ENCODE measurements at places on chromosomes 3 and 15.

DNA sequence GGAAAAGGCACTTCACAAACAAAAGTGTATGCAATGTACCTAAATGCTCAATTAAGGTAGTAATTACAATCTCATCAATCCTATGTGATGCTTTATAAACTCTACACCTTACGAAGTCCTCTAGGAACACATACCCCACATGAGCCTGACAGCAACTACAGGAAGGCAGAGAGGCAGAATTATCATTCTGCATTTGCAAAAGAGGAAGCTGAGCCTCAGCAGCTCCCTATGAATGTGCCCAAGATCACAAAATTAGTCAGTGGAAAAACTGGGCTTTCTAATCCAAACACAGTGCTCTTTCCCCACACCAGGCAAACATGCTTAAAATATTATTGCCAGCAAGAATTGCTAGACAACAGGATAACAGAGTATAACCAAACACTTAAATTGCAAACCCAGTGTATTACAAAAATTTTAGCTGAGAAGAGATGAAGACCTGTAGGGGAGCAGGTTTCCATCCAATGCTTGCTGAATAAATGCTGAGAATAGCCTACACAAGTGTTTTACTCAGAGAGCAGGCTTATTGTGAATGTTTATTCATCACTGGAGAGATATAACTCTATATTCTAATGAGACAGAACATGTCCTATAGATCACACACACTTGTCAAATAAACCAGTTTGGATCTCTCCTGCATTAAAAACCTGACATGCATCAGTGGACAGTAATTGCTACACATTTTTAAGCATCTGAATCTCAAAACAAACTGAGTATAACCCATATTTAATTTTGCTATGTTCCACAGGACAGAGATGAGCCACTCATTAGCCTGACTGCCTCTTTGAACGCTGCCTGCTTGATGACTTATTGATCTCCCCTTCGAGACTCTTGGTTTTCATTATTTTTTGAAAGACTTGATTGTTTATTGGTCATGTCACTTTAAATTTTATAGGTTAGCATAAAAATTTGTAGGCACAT, 62.2 kb downstream of the PLCH1 start:
- no peak for DNase-seq

DNA sequence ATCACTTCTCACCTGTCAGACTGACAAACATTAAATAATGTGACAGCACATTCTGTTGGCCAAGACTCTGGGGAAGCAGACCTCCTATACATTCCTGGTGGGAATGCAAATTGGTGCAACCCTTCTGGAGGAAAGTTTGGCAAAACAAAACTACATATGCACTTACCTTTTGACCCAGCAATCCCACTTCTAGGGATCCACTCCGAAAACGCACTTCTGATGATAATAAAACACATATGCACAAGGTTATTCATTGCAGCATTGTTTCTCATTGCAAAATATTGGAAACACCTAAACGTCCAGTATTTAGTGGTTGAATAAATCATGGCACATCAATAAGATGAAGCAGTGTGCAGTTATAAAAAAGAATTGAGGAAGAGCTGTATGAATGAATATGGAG, 145.5 kb upstream of the ABHD17C start:
- no peak for DNase-seq

DNA sequence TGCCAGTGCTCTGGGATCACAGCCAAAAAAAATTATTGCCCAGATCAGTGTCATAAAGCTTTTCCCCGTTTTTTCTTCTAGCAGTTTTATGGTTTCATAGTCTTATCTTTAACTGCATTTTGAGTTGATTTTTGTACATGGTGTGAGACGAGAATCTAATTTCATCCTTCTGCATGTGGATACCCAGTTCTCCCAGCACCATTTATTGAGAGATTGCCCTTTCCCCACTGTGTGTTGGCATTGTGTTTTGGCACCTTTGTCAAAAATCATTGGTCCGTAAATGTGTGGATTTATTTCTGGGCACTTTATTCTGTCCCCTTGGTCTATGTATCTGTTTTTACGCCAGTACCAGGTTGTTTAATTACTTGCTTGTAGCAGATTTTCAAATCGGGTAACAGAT, 122.8 kb downstream of the TAFA4 start:
- DNase-seq = no peak

DNA sequence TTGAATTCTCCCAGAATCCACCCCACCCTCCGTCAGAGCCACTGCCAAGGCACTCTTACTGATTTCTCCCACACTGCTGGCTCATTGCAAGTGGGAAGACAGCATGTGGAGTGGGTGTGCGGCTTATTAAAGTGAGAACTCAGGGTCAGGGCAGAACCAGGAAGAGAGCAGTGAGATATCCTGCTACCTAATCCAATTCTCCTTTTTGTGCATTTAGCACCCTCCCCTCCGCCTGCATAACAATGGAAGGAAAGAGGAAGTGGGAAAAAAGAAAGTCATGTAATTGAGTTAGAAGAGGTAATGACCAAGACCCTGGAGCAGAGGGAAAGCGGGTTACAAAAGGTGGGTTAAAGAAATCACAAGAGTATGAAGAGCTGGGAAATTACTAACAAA, 27.8 kb upstream of the PIK3CB start:
- peak; percentile 54 for DNase-seq

DNA sequence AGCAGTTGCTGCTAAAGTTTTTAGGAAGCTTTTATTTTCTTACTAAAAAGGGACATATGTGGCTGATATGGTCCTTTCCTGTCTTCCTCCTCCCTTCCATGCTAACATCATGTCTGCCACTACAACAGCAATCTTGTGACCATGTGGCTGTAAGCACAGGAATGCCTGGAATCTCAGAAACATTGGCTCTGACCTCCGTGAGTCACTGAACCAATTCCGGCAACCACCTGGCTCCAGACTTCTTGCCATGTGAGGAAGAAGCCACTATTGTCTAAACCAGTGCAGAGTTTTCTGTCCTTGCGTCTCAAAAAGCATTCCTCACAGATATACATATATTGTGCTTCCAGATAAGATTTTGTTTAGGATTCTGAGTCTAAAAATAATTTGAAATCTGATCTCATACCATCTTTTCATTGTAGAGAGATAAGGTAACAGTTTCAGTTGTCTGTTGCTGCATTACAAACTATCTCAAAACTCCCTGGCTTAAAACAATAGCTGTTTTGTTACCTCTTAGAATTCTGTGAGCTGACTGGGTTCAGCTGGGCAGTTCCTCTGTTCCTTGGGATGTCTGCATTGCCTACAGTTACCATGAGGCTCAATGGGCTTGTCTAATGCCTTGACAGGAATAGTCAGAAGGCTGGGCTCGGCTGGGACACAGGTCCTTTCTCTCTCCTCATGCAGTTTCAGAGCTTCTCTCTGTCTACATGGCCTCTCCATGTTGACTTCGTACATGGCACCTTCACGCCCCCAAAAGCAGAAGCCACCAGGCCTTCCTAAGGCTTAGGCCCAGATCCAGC, 77.3 kb upstream of the MAGI1 start:
- no peak for DNase-seq

GRCh38 chr15:74549816-74550215, 8.8 kb downstream of the ARID3B start:
- DNase-seq = no peak

DNA sequence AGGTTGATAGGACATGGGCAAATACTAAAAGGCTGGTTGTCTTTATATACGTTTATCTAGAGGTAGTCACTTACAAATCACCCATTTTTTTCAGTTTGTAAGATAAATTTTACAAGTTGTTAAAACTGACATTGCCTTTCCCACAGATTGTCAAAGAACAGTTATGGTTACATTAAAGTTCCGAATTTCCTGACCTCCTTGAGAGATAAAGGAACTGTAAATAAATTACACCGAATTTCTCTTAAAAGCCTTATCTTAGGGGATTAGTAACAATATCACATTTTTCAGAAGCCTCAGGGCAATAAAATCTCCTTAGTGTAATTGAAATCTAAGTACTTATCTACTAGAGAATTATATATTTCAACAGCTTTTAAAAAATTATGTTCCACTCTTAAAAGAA, 49.5 kb downstream of the ZPLD1 start:
- no peak for DNase-seq

DNA sequence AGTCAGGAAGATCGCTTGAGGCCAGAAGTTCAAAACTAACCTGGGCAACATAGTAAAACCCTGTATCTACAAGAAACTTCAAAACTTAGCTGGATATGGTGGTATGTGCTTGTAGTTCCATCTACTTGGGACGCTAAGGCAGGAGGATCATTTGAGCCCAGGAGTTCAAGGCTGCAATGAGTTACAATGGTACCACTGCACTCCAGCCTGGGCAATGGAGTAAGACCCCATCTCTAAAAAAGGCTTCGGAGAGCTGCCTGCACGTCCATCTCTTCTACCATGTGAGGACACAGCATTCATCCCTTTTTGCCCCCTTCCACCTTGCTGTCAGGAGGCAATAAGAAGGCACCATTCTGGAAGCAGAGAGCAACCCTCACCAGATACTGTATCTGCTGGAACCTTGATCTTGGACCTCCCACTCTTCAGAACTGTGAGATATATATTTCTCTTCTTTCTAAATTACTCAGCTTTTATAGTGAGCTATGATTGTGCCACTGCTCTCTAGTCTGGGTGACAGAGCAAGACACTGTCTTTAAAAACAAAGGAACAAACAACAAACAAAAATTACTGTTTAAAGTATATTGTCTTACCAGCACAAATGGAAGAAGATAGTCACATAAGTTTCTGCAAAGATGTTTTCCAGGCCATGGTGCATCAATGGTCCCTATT, 4.2 kb upstream of the BTLA start:
- no peak for DNase-seq

- DNase-seq = no peak
Measured at GRCh38 chr3:141431411-141432378, 55.1 kb upstream of the RASA2 start.
